ENCODE measurements at places on chromosomes 1 and 21.
A peak's percentile ranks its signal among the peaks of the same experiment; 100 is the strongest.

DNA sequence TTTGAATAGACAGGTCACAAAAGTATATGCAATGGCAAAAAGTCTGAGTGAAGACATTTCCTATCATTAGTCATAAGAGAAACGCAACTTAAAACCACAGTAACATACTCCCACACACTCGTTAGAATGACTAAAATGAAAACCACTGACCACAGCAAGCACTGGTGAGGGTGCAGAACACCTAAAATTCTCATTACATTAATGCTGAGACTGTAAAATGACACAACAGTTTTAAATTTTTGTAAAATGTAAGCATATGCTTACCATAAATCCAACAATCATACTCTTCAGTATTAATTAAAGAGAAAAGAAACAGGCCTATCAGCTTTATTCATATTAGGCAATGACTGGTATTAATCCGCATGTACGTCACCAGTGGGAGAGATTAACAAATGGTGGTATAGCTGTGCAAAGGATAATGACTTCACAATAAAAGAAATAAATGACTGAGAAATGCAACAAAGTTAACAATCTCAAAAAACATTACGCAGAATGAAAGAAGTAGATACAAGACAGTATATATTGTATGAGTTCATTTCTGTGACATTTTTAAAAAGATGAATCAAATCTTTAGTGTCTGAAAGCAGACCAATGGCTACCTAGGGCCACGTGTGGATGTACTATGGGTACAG lies 253.5 kb downstream of the AKT3 start:
- DNase-seq, result no peak

DNA sequence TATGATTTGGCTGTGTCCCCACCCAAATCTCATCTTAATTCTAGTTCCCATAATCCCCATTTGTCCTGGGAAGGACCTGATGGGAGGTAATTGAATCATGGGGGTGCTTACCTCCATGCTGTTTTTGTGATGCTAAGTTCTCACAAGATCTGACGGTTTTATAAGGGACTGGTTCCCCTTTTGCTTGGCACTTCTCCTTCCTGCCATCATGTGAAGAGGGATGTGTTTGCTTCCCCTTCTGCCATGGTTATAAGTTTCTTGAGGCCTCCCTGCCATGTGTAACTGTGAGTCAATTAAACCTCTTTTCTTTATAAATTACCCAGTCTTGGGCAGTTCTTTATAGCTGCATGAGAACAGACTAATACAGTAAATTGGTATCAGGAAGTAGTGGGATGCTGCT lies 114.1 kb downstream of the ZNF648 start:
- no peak for DNase-seq

DNA sequence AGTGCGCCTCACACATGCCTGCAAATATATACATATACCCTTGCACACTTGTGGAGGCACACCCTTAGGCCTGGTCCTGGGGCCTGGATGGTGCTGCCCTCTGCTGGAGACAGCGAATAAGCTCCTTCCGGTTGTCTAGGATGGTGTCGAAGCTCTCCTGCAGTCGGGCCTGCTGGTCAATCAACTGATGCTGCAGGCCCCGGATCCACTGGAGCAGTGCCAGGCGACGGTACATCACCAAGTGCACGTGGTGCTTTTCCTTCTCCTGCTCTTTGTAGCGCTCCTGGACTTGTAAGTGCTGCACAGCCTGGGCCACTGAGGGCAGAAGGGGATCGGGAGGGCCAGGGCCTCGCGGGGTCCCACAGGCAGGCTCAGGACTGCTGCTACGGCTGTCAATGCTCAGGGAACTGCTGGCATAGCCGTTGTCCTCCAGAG lies 3.1 kb downstream of the C1orf216 start:
- DNase-seq, result peak; percentile 78

GRCh38 chr1:10629091-10629815 lies 154.5 kb downstream of the PEX14 start:
- DNase-seq, result no peak

- no peak for DNase-seq
Observed at GRCh38 chr1:24020025-24020424, 39.9 kb upstream of the SRSF10 start.

DNA sequence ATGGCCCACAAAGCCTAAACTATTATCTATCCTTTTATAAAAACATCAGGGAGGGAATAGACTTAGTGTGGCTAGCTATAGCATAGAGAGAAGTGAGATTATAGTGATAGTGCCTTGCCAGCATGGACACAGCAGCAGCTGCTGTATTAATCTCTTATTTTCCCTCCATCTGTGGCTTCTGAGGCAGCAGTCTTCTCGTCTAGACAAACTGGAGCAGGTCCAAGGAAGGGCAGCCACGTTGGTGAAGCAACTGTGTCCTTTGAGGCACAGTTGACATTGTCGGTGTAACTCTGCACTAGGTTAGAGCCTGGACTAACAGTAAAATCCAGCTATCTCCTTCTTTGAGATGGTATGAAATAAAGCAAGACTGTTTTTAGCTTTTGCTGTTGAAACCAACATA lies 131.3 kb downstream of the CACHD1 start:
- DNase-seq, result no peak

- DNase-seq, result no peak
Observed at GRCh38 chr21:25005388-25005787, 601.9 kb downstream of the MRPL39 start.

DNA sequence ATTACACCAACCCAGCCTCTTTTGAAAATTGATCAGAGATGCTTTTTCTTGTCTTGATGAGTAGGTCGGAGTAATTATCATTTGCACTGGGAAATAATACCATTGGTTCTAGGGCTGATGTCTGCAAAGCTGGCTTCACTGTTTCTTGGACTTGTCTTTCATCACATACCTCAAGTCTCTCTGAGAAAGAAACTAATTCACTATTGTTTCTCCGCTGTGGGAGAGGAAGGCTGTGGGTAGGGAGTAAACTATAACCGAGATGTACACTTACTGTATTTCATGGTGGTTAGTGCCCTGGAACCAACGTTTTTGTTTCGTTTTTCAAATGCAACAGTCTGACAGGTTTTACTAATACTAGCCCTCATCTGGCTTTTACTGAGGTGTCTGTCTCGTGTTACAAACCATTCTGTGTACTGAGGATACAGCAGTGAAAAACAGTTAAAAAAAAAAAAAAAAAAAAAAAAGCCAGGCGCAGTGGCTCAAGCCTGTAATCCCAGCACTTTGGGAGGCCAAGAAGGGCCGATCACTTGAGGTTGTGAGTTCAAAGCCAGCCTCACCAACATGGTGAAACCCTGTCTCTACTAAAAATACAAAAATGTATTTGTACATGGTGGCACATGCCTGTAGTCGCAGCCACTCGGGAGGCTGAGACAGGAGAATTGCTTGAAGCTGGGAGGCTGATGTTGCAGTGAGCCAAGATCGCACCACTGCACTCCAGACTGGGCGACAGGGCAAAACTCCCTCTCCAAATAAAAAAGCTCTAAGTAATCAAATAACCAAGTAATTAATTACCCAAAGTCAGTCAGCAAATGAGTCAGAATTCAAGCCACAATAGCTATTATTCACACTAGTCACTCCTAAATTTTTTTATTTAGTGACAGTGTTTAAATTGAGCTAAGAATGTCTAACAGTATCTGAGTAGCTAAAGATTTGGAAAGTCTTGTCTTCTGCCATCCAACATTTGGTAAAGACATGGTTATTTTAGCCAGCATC lies 23.3 kb downstream of the TOMM20 start:
- no peak for DNase-seq

DNA sequence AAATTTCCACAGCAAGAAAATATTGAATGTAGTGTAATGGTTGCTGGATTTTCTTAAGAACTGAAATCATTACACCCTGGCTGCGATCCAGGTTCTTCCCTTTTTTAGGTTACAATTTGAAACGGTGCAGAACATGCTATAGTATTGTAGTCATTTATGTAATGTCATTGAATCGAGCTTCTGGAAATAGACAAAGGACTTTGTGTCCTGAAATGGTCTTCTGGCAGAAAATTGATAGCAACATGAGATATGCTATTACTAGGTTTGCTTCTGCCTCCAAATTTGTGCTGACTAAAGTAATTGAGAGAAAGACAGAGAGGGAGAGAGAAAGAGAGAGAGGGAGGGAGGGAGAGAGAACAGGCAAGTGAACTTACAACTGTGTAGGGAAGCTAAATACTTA lies 146.2 kb upstream of the NFIA start:
- no peak for DNase-seq

- no peak for DNase-seq
Observed at GRCh38 chr1:36911561-36912364, 122.6 kb downstream of the GRIK3 start.

DNA sequence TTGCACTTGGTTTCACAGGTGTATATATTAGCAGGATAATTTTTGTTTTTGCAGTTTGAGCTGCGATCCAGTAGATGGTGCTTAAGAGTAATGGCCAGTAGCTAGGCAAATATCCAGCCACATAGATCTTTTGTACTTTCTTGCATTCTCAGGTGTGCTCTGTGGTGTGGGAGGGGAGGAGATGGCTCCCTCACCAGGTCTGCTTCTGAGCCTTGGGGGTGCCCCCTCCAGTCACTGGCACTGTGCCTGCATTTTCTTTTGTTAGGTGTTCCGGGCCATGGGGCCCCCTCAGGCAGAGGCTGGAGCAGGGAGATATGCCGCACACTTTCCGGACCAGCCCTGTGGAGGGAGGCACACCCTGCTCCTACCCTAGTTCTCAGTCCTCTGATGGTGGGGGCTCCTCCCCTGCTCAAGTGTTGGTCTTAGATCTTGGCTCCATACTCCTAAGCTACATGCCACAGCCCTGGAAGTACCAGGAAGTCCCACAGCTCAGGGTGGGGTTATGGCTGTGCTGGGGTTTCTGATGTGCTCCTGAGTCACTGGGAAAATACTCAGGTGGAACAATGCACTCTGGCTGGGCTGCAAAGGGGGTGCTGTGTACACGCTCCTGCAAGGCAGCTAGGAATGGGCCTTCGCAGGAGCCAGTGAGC lies 197.6 kb upstream of the DMRTA2 start:
- no peak for DNase-seq

- no peak for DNase-seq
Observed at GRCh38 chr1:54584575-54584974, 36.5 kb downstream of the ACOT11 start.

DNA sequence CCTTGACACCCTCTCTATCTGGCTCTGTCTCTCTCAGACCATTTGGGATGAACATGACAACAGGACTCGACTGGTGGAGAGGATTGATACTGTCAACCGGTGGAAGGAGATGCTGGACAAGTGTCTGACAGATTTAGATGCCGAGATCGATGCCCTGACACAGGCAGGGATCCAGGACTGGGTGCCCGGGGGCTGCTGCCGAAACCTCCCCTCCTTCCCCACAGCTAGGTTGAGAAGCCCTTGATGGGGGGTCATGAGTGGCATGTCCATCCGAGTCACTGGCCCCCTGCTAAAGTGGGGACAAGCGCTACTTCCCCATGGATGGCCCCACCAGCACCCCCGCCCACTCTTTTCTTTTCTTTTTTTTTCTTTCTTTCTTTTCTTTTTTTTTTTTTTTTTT lies 1.2 kb downstream of the TEKT2 start:
- DNase-seq, result no peak

GRCh38 chr1:245288796-245289195 lies 134.0 kb downstream of the KIF26B start:
- no peak for DNase-seq

GRCh38 chr1:195576641-195577040 lies 1031.6 kb downstream of the KCNT2 start:
- DNase-seq, result no peak

- no peak for DNase-seq
Observed at GRCh38 chr1:200310824-200311223, 99.0 kb downstream of the ZNF281 start.

DNA sequence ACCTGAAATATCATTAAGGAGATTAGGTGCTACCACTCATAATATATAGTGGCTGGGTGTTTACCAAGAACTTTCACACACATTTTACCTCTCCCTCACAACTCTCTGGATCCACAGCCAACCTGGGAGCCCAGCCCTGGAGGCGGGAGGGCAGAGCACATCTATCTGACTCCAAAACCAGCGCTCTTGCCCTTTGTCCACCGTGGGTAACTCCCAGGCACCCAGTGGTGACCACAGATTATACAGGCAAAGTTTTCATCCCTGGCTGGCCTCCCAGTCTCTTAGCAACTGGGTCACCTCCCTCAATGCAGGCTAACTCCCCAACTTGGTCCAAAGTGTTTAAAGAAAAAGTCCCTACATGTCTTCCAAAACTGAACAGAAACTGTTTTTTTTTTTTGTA lies 2.4 kb downstream of the PAQR7 start:
- no peak for DNase-seq

GRCh38 chr1:162919034-162919433 lies 58.1 kb upstream of the CCDC190 start:
- DNase-seq, result no peak

GRCh38 chr1:39540504-39541031 lies 36.0 kb downstream of the PABPC4 start:
- no peak for DNase-seq

- no peak for DNase-seq
Observed at GRCh38 chr1:155794605-155795245, 62.3 kb downstream of the GON4L start.

DNA sequence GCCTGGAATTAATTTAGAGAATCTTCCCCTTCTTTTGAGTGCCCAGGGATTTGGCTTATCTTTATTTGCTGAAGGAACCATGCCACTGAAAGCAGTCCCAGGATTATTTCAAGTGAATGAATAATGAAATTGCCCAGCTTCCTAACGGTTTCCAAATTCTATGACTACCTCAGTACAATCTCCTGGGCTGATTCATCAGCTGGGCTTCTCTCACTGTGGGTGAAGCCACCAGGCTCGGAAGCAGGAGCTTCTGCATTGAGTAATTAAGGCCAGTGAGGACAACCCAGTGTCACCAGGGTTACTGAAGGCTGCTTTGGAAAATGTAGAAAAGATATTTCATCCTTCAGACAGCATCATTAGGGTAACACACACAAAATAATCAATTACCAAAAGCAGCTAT lies 169.8 kb downstream of the DAB1 start:
- DNase-seq, result no peak

- DNase-seq, result no peak
Observed at GRCh38 chr1:231549733-231550447, 21.4 kb downstream of the TSNAX start.

GRCh38 chr1:37902983-37903382 lies 43.6 kb upstream of the MTF1 start:
- DNase-seq, result no peak

DNA sequence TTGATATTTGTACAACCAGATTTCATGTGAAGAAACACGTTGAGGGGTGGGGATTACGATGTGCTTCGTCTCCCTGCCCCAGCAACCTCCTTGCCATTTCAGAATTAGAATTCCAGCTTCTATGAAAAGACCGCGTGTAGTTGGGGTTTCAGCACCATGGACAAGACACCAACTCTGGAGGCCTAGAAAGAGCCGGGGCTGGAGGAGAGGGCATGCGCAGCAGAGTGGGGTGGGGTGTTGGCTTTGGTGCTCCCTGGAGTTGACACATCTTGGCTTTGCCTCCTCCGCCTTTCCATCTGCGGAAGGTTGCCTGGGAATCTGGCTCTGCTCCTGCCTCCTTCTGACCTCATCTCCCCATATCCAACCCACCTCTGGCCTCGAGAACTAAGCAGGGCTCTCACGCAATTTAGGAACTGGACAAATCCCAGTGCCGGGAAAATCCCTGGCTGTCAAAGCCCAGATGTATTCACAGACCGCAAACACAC lies 11.8 kb downstream of the HTR6 start:
- no peak for DNase-seq

Measured in kidney capillary endothelial cell (primary cell).